ENCODE measurements at places on chromosomes 5 and 9. TPM values are rescaled to one million over a fixed set of nuclear protein-coding genes. Genes with fewer than 3 reads are reported as not detected.

GARIN3 gene
- polyA plus RNA-seq = not detected

PRDM9 gene
- not detected for polyA plus RNA-seq

SOHLH1 gene
- polyA plus RNA-seq = not detected

RELL2 gene
- polyA plus RNA-seq = 17.3 TPM

CSF2 gene
- not detected for polyA plus RNA-seq

SRA1 gene
- 72.4 TPM for polyA plus RNA-seq

RNF224 gene
- polyA plus RNA-seq = not detected

IL7R gene
- polyA plus RNA-seq = 1.1 TPM

FAM114A2 gene
- polyA plus RNA-seq = 18.4 TPM

KIF27 gene
- polyA plus RNA-seq = 1.3 TPM

WDR55 gene
- 24.5 TPM for polyA plus RNA-seq

TMC1 gene
- polyA plus RNA-seq = 0.16 TPM

CDO1 gene
- not detected for polyA plus RNA-seq

DOCK2 gene
- 140 TPM for polyA plus RNA-seq

CNTFR gene
- polyA plus RNA-seq = not detected

ACTL7A gene
- polyA plus RNA-seq = not detected

NR2F1 gene
- not detected for polyA plus RNA-seq

KIF24 gene
- polyA plus RNA-seq = 0.14 TPM

PCDHB7 gene
- not detected for polyA plus RNA-seq

GABRP gene
- not detected for polyA plus RNA-seq

IFNE gene
- polyA plus RNA-seq = not detected

ZCCHC7 gene
- polyA plus RNA-seq = 12.5 TPM

INSL6 gene
- polyA plus RNA-seq = not detected

TGFBI gene
- 547 TPM for polyA plus RNA-seq
